ENCODE measurements at places on chromosomes 12 and 14.

- DNase-seq, result no peak
Measured at GRCh38 chr12:54442099-54442498, 23.0 kb upstream of the ITGA5 start.

GRCh38 chr12:39145175-39145999 lies 240.0 kb upstream of the CPNE8 start:
- peak; percentile 3 for DNase-seq

DNA sequence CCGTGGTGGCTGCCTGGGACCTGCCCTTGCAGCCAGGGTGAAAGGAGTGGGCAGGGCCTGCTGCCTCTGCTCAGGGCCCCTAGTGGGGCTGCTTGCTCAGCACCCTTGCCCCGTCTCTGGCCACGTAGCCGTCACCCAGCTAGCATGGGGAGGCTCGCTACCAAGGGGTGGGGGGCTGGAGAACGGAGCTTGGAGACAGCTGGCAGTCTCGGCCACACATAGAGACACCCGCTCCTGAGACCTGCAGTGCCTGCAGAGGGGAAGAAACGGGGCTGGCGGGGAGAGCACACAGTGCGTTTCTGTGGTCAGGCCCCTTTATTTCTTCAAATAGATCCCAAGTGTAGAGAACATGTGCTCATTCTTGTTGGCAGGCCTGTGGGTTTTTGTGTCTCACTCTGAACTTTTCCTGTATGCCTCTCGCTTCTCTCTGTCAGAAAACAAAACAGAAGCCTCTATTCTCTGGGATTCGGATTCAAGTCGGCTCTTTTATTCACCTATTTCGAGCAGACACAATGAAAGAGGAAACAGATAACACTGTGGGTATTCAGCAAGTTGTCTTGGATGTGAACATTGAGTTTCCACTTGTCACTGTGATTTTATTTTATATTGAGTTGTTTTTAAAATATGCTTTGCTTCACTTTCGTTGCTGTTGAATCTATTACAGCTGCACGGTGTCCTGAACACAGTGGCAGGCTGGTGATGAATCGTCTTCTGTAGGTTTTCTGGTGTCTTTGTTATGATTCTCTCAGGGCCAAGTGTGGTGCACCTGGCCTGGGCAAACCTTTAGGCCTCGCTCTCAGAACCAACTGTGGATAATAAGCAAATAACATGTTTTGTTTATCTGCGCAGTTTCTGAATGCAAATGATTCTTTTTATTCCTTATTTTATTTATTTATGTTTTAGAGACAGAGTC lies 26.5 kb downstream of the PACS2 start:
- no peak for DNase-seq

GRCh38 chr14:79404874-79405511 lies 806.3 kb downstream of the DIO2 start:
- DNase-seq, result no peak

DNA sequence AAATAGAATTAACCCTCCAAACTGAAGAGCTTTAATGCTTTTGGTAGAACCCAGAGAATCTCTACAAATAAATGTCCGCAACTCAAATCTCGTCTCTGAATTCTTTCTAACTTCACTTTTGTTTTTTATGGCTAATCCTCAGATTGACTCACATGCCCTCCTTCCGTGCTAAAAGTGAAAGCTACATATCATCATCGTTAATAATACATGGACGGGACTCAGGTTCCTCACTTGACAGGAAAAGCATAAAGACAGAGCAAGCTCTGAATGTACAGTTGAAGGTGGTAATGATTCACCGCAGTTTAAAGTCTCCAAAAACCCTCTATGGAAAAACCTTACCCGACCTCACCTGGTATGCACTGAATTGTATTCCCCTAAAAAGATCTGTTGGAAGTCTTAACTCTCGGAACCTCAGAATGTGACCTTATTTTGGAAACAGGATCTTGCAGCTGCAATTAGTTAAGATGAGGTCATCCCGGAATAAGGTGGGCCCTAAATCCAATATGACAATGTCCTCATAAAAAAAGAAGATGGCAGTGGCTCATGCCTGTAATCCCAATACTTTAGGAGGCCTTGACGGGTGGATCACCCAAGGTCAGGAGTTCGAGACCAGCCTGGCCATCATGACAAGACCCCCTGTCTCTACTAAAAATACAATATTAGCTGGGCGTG lies 147.4 kb upstream of the FOXN3 start:
- no peak for DNase-seq

DNA sequence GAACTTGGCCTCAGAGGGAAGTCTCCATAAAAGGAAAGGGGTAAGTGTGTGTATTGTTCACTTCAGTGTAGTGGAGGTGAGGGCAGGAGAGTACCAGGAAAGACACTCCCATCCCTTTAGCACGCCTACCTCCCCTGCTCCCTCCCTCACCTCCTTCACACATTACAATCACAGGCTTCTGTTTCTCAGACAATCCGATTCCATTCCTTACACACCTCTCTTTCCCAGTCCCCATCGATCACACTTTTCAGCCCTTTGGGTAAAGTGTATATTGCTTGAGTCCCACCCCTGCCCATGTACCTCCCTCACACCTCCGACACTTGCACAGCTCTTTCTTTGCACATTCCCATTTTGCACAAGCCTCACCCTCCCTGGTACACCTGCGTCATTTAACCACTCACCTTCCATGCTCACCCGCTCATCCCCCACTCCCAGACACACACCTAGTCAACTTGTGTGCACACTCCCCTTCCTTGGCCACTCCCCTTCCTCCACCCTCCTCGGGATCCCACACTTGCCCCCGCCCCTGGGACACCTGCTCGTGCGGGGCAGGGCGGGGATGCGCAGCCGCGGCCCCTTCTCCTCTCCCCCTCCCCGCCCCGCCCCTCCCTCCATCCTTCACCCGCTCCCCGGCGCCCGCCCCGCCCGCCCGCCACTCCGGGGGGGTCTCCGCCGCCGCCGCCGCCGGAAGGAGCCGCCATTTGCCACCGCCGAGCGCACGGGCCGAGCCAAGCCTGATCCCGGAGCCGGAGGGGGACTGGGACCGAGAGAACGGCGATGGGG lies at the start of gene MARCHF9:
Gene MARCHF9 (plus strand): TSS at position 693 of the 783 bp plus-strand sequence. CDS start 426 bp downstream, outside the sequence.
- peak; percentile 69 for DNase-seq

DNA sequence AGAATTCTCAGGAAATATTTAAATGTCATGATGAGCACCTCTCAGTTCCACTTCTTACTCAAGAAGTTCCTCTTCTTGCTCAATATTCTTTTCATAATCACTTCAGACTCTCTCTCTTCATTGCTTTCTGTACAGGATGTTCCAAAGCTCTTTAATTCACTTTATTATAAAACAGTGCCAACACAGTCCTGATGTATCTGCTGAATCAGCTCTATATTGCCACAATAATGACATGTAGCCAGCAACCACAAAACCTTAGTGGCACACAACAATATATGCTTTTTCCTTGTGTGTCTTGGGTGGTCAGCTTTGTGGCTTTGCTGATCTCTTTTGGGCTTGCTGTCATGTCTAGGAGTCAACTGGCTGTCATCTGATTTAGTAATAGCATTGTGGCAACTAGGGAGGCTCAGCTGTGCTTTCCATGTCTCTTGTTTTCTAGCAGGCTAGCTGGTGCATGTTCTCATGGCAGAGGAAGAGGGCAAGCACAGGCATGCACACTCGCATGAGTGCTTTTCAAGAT lies 52.8 kb upstream of the SLC2A13 start:
- no peak for DNase-seq

GRCh38 chr12:78406213-78406612 lies 458.4 kb upstream of the SYT1 start:
- no peak for DNase-seq

DNA sequence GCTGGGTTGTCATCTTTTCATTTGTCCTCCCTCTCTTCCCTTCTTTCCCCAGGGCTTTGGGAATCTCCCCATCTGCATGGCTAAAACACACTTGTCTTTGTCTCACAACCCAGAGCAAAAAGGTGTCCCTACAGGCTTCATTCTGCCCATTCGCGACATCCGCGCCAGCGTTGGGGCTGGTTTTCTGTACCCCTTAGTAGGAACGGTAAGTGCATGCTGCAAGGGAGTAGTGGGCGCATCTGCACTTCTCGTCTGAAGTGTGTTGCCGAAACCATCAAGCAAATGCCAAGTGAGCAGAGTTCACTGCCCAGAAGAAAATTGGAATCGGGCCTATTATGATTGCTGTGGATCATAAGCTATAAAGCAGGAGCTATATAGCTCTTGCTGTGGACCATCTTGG lies 10.6 kb upstream of the AKAP5 start:
- no peak for DNase-seq

GRCh38 chr12:100913872-100914592 lies 119.5 kb downstream of the ANO4 start:
- no peak for DNase-seq

- DNase-seq, result no peak
Measured at GRCh38 chr12:87246726-87247125, 782.5 kb downstream of the C12orf50 start.

DNA sequence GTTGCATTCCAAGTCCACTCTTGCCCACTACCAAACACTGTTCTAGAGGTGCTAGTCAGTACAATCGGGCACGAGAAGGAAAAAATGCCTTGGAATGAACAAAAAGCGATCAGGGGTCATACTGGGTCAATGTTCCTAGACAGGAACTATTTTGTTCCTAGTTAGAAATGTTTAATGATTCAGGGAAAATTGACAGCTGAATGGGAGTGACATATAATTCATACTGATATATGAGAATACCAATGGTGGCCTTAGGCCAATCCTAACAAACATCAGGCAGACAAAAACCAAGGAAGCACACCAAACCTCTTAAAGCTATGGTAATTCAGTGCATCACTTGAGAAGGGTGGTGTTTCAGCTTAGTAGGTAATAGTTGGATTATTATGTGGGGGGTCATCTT lies 51.1 kb downstream of the ANAPC7 start:
- no peak for DNase-seq

- DNase-seq, result no peak
Measured at GRCh38 chr12:85441025-85441424, 161.0 kb downstream of the ALX1 start.

DNA sequence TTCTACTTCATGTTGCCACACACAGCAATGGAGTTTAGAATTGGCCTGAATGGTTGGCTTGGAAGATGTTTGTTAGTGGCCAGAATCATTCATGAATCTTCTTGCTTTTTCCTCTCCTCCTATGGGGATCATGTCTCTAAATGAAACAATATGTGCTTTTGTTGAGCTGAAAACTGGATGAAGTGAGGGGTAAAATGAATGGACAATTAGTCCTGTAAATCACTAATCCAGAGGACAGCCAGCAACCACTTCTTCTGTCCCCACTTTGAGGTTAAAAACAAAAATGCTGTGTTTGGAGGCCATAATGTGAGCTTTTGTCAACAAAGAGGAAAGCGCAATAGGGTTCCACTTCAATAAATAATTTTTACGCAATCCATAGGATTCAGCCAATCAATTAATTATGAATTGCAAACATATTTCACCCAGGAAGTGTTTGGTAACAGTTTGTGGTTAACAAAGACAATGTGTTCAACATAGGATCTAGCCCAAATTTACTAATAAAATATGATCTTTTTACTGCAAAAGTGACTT lies 30.3 kb upstream of the AMIGO2 start:
- DNase-seq, result no peak

DNA sequence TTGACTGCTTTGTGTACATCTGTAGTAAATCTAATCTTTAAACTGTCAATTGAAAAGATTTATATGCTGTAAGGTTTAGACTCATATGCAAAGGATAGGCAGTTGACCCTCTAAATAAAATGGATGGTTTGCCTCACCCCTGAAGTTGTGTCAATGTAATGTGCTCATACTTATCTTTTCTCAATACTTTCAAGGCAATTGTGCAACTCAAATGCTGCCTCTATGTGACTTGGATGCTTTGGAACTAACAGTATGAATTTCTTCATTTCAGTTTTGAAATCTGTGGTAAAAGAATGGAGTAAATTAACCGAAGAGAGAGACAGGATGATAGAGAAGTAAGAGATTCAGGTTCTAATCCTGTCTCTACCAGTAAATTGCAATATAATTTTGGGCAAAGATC lies 9.7 kb downstream of the PDE6H start:
- DNase-seq, result no peak

DNA sequence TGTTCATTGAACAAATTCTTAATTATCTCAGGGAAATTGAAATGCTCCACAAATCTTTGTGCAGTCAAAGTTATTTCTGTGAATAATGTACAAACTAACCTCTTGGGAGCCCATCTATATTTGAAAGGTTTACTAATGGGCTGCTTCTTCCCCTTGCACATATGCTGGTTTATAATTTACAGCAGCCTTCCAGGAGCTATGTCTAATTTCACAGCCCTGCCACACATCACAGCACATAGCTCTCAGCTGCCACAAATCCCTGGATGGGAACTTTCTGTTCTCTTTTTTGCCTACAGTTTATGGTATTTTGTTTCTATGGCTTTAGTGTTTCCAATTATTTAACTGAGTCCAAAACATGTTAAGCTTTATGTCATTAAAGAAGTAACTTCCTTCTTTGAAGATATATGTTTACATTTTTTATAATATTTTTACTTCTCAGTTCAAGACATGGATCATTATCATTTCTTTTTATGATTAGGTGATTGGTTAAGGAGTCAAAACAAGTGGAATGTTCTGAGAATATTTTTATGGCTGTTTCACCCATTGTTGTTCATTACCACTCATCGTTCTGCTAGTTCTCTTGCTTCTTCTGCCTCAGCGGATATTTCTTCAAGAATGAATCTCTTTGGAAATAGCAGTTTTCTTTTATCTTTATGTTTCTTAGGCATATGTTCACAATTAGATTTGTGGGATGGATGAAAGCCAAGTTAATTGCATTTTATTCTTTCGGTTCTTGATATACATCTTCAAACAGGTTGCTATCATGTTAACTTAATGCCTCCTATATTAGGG lies 475.6 kb upstream of the MIS18BP1 start:
- DNase-seq, result no peak

DNA sequence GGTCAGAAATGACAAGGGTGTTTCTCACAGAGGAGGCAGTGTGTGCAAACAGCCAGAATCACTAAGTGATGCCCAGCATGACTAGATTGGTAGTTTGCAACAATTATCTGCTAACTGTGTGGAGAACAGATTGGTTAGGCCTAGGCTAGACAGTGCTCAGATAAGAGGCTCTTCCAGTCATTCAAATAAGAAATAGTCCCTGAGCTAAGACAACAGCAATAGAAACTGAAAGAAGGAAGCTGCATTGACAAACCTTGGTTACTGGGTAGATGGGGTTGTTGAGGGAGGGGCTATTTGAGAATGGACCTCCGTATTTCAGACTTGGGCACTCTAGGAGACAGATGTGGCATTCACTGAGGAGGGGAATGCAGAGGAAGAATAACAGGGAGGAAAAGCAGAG lies 255.0 kb upstream of the NPAS3 start:
- DNase-seq, result no peak

DNA sequence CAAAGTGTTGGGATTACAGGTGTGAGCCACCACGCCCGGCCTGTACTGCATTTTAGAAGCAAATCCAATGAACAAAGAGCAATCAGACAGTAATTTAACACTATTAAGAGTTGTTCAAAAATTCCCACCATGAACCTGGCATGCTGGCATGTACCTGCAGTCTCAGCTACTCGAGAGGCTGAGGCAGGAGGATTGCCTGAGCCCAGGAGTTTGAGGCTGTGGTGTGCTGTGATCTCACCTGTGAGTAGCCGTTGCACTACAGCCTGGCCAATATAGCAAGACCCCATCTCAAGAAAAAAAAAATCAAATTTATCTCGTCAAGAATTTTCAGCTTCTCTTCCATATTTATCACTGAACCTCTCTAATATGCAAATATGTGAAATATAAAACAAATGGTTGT lies 39.7 kb upstream of the KICS2 start:
- no peak for DNase-seq

All from stimulated activated CD8-positive, alpha-beta memory T cell treated with anti-CD3 and anti-CD28 coated beads, Interleukin-7, amount 100 ng/mL, for 24 hours (primary cell).